ENCODE measurements at places on chromosomes 4 and X. TPM values are rescaled to one million over a fixed set of nuclear protein-coding genes. Genes with fewer than 3 reads are reported as not detected.

The CFAP299 gene
- not detected for total RNA-seq

The CXorf51B gene
- not detected for total RNA-seq

The TRAM1L1 gene
- total RNA-seq, result 0.89 TPM

The FSTL5 gene
- not detected for total RNA-seq

The ATP10D gene
- 12.2 TPM for total RNA-seq

The TMPRSS11F gene
- not detected for total RNA-seq

The CCDC110 gene
- 0.13 TPM for total RNA-seq

The USP26 gene
- total RNA-seq, result not detected

All from mammary microvascular endothelial cell (primary cell).